ENCODE measurements at places on chromosomes 4 and X.

DNA sequence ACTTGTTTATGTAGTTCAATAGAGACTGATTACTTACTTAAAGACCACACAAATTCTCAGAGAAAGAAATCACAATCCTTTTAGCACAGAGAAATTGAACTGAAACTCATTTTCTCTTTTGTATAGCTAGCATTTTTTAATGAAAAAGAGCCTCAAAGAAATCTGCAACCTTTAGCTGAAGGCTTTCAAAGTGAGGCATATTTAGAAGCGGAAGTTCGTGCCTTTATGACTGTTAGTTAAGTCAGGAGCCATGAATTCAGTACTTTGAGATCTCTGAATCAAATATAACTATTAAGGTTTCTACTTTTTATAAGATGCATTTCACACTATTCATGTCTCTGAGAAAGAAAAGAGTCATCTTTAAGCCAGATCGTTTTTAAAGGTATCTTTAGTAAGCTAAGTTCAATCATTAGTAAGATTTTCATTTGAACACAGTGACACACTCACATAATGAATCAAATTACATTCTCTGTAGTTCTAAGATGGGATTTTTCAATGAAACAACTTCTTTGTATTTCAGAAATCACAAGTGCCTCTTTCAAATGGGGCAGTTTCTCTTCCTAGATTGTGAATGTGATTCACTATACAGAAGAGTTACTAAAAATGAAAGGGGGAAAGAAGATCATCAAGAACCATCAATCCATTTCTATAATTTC is 61.4 kb downstream of the SMARCA1 start:
- no peak for DNase-seq

- DNase-seq = no peak
Measured at GRCh38 chr4:62193761-62194160, 993.6 kb downstream of the ADGRL3 start.

- DNase-seq = no peak
Measured at GRCh38 chrX:50167366-50167765, 33.4 kb downstream of the AKAP4 start.

GRCh38 chrX:134898440-134898839 is 92.4 kb upstream of the SMIM10 start:
- no peak for DNase-seq

DNA sequence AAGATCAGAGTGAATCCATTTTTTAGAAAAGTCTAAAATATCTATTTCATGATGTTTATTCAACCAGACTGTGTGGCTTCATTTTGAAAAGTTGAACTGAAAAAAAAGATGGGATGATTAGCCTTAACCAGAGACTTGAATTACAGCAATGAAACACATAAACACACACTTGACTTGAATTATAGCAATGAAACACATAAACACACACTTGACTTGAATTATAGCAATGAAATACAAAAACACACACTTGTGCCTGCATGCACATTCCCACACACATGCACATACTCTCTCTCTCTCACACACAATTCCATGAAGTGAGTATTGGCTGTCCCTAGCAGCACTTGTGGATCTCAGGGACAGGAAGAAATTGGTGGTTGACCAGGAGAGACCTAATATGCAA is 286.8 kb downstream of the USP46 start:
- DNase-seq = no peak

DNA sequence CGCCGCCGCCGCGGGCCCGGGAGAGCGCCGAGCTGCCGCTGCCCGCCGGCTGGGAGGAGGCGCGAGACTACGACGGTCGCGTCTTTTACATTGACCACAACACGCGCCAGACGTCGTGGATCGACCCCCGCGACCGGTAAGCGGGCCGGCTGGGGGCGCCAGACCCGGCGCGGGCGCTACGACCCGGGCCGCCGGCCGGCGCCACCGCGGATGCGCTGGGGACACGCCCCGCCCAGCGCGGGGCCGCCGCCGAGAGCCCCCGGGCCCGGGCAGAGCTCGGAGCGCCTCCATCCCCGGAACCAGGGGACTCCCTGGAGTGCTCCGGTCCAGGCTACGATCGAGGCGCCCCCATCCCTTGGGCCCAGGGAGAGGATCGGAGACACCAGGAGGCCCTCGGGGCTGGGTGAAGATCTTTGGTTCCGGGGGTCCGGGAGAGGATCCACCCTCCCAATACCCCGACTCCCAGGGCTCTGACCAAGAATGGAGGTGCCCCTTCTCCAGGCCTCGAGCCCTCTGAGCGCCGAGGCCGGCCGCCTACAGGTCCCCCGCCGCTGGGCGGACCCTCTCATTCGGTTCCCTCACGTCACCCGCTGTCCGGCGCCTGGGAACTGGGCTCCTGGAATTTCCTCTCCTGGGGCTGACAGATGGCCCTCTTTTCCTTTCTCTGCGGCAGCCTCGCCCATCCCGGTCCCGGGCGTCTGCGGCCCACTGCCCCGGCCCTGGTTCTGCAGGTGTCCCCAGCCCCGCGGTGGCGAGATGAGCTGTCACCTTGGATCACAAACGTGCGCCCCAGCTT is 48.8 kb downstream of the CLDN34 start:
- DNase-seq = no peak

- no peak for DNase-seq
Measured at GRCh38 chr4:128868758-128869157, 59.3 kb downstream of the JADE1 start.

DNA sequence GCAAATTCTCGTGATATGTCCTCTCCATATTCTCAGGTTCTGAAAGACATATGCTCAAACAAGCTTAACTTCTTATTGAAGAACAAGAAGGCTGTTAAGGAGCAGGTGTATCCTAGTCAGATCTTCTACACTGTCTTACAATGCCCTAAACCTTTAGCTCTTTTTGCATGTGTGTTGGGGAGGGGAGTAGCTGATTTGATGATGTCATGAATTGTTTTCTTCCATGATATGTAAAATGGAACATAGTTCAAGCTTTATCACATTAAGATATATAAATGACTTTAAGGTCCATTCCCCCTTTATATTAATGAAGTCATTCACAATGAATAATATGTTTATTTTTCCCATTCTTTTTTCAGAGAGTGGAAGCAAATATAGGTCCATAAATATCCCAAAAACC is 332.5 kb upstream of the FAM241A start:
- DNase-seq = no peak

DNA sequence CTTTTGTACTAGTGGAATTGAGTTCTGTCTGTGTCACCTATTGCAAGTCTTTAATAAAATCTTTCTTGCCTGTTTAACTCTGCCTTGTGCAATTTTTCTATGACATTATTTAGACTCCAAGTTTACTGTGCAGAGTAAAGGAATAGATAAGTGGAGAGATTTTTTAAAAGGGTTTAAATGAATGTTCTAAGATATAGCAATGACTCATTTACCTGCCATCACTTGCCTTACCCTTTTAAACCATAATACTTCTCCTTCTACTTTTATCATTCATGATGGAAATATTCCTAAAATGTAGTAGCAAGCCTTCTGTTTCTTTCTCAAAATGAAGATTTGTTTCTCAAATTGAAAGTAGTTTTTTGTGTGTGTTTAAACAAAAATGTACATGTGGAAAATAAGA is 782.8 kb upstream of the MAGEB2 start:
- no peak for DNase-seq

DNA sequence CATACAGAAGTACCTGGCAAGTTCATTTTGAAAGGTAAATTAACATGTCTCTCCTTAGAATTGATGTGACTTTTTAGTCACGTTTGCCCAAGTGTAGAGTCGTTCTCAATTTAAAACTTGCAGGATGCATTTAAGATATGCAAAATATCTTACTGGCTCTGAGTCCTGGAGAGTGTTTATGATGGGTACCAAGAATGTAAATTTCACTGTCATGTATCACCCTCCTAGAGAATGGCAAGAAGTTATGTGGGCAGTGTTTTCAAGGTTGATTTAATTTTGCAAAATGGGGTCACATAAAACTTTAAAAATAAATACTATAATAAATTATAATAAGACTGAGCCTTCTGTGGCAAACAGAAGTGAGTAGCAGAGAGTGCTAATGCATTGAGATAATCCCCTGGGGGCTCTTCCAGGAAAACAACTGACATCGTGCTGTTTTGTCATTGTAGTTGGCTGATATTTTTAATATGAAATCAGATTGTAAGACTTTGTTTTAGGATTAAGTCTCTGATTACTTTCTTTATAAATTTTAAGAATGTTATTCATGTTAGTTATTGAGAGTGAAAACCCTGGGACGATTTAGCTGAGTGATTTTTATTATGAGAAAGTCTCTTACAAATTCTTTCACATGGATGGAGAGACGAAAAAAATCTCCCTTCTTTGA is 103.0 kb downstream of the AFF1 start:
- DNase-seq = no peak

DNA sequence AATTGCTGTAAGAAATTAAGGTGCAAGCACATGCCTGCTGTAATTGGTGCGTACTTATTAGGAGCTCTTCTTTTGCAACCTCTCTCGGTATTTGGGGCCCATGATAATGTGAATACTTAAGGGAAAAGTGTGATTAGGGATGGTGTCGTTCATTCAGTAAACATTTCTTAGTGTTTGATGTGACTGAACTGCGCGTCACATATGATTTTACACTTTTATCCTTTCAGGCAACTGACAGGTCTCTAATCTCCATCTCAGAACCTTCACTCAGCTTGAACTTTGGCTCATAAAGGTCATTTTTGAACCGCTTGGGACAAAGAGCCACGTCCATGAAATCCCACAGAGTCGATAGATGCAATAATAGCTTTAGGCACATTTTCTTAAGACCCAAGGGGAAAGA is 612.1 kb upstream of the PITX2 start:
- no peak for DNase-seq

DNA sequence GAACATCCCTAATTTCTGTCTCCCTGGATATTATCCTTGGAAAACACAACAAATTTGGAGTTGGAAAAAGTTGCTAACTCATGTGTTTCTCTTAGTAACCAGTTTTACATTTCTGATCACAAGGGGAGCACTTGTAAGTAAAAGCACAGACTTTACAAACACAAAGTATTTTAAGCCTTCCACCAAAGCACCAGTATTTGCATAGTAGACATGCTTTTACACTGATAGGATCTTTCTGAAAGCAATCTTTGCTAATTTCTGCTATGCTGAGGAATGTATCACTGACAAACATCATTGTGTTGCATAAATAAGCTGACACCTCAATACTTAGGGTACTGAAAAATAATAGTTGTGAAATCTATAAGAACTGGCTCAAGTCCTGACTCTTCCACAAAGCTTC is 100.6 kb downstream of the MID1 start:
- DNase-seq = no peak

- no peak for DNase-seq
Measured at GRCh38 chrX:123481913-123482851, 250.7 kb downstream of the THOC2 start.

GRCh38 chr4:65340382-65341109 is 329.7 kb downstream of the EPHA5 start:
- DNase-seq = no peak

- DNase-seq = no peak
Measured at GRCh38 chrX:29935455-29935854, 279.9 kb upstream of the MAGEB2 start.

DNA sequence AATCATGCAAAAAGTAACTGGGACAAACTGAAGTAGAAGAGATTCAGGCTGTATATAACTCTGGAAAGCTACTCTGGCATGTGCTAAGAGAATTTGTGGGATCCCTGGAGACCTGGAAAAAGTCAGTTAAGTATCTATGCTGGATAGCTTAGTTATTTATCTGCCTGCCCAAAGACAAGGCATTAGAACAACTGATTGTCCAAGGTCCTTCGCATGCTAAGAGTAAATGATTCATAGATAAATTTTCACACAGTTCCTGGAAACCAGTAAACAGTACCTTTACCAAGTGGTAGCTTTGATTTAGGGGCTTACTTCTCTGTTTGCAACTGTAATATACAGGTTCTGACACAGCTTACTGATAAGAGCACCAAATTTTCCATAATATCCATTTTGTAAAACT is 104.8 kb downstream of the ATP11C start:
- no peak for DNase-seq

- no peak for DNase-seq
Measured at GRCh38 chr4:137644201-137644600, 111.9 kb upstream of the PCDH18 start.
